ENCODE measurements at places on chromosomes 3 and 15. TPM values are rescaled to one million over a fixed set of nuclear protein-coding genes. Genes with fewer than 3 reads are reported as not detected.

TMIE gene
- total RNA-seq = 0.14 TPM

AGTR1 gene
- total RNA-seq = 44.3 TPM

P2RY1 gene
- total RNA-seq = 3.1 TPM

RASL12 gene
- 0.70 TPM for total RNA-seq

ANKRD28 gene
- 23.9 TPM for total RNA-seq

ARL14 gene
- total RNA-seq = not detected

SPATA12 gene
- not detected for total RNA-seq

SERPINI2 gene
- total RNA-seq = not detected

DNAJA4 gene
- total RNA-seq = 79.0 TPM

PCSK6 gene
- total RNA-seq = 398 TPM

TNNC1 gene
- total RNA-seq = 0.28 TPM

LRTM1 gene
- total RNA-seq = not detected

RARRES1 gene
- 6.9 TPM for total RNA-seq

OCA2 gene
- total RNA-seq = 0.56 TPM

- H3K36me3 ChIP-seq = peaks cover 12% of the 10 kb centered on the region
- no peaks in the 10 kb centered on the region for H3K27me3 ChIP-seq
- no peaks in the 10 kb centered on the region for H3K4me1 ChIP-seq
- H3K27ac ChIP-seq = peak overlapping the region; percentile 91
- peak overlapping the region; percentile 69 for H3K4me3 ChIP-seq
Measured at GRCh38 chr3:40309925-40310695, 603 bp downstream of the EIF1B start.

- no peaks in the 10 kb centered on the region for H3K27me3 ChIP-seq
- H3K4me1 ChIP-seq = peaks cover 7% of the 10 kb centered on the region
- no peak overlapping the region for H3K27ac ChIP-seq
- DNase-seq = no peak
Measured at GRCh38 chr15:90105521-90105920, 3.3 kb upstream of the IDH2 start.

DNA sequence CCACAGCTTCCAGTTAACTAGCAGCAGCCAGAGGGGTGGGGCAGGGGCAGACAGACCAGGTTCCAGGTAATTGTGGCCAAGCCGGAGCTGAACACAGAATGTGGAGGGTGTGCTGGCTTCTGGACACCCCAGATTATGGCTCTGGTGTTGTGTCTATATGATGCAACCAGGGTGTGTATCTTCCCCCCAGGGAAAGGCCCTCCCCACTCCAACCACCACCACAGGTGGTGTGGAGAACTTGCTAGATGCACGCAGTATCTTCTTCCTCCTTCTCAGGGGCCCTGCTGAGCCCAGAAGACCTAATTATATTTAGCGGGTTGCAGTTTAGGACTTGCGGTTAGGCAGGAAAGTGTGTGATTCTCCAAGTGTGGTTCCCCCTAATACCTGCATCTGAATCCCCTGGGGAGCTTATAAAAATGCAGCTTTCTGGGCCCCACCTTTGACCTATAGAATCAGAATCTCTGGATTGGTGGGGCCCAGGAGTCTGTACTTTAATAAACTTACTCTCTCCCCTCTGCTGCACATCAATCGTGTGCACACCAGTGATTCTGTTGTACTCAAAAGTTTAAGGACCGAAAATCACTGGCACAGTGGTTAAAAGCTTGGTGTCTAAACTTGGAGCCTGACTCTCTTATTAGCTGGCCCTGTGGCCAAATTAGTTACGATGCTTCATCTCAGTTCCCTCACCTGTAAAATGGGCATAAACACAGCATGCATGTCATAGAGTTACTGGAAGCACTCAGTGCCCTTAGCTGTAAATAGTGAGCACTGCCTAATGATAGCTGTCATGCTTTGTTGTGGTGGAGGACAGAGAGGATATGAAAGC lies 379.1 kb upstream of the PROK2 start:
- H3K4me1 ChIP-seq = peaks cover 10% of the 10 kb centered on the region
- H3K36me3 ChIP-seq = peaks cover 2% of the 10 kb centered on the region
- no peak overlapping the region for H3K4me3 ChIP-seq
- no peaks in the 10 kb centered on the region for H3K27me3 ChIP-seq
- no peak for DNase-seq

GRCh38 chr15:70192490-70192889 lies 94.8 kb upstream of the TLE3 start:
- no peak for DNase-seq
- no peaks in the 10 kb centered on the region for H3K36me3 ChIP-seq
- no peak overlapping the region for H3K27ac ChIP-seq
- H3K27me3 ChIP-seq = no peaks in the 10 kb centered on the region

GRCh38 chr15:62781081-62781497 lies 261.5 kb upstream of the TPM1 start:
- H3K4me1 ChIP-seq = peaks cover 4% of the 10 kb centered on the region
- no peak overlapping the region for H3K27ac ChIP-seq
- H3K36me3 ChIP-seq = no peaks in the 10 kb centered on the region
- no peaks in the 10 kb centered on the region for H3K27me3 ChIP-seq
- no peak for DNase-seq

- no peak overlapping the region for H3K27ac ChIP-seq
- H3K27me3 ChIP-seq = no peaks in the 10 kb centered on the region
- no peak for DNase-seq
- no peaks in the 10 kb centered on the region for H3K36me3 ChIP-seq
Measured at GRCh38 chr3:186035277-186035676, 73.6 kb downstream of the ETV5 start.

DNA sequence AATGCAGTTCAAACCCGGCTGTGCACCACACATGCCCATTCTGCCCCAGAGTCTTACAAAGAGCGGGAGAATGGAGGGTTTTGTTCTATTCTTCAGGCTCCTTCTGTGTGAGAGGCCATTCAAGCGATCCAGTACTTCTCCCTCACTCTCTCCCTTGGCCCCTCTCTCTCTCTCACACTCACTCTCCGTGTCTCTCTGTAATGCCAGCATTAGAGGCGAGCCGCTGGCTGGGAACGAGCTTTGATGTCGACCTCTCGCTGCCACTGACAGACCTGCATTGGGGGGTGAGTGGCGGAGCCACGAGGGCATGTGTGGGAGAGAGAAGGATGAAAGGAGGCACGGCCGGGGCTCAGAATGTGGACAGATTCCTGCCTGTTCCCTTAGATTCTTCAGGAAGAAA lies 231.7 kb upstream of the ARRDC4 start:
- H3K27me3 ChIP-seq = no peaks in the 10 kb centered on the region
- no peaks in the 10 kb centered on the region for H3K4me1 ChIP-seq
- H3K36me3 ChIP-seq = no peaks in the 10 kb centered on the region
- no peak for DNase-seq

DNA sequence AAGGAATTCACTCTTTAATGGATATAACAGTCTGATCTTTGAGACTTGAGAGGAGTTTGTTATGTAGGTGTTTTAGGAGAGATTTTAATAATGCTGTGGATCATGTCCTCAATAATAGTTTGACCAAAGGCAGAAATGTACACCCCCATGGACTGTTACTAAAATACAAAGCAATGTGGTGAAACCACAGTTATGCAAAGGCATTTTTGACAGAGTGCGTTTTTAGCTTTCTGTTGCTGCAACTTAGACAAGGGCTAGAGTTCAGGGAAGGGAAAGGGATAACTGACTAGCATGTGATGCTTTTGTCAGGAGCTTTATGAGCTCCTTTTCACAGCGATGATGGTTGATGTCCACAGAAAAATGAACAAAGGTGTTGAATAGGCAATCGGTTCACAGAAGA lies 3.6 kb upstream of the STARD5 start:
- DNase-seq = no peak
- no peak overlapping the region for H3K27ac ChIP-seq
- H3K4me3 ChIP-seq = no peak overlapping the region
- no peaks in the 10 kb centered on the region for H3K36me3 ChIP-seq
- H3K4me1 ChIP-seq = no peaks in the 10 kb centered on the region

DNA sequence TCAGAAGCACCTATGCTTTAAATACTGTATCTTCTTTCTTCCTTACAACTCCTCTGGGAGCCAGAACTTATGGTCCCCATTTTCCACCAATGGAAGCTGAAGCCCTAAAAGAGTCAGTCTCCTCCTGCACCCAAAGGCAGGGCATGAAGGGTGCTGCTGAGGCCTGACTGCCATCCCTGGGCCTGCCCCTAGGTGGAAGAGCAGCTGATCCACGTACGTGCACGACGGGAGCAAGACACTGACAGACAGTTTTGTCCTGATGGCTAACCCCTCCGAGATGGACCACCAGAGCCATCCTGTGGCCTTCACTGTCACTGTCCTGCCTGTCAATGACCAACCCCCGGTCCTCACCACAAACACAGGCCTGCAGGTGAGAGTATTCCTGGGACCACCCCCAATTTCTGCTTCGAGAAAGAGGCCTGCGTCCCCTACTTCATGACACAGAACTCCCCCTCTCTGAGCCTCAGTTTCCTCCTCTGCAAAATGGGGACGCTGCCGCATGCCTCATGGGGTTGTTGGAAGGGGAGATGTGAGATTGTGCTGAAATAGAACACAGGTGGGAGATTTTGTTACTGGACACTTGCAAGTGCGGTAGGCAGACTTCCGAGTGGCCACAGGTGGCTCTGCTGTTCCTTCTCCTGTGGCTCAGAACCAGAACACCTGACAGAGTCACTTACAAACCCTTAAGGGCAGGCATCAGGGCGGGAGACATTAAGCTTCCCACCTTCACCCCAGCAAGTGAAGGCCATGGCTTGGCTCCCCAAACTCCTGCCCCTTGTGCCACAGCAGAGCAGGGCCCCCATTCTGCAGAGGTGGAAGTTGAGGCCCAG lies 175.4 kb downstream of the TBC1D2B start:
- DNase-seq = no peak
- H3K4me1 ChIP-seq = no peaks in the 10 kb centered on the region
- no peaks in the 10 kb centered on the region for H3K36me3 ChIP-seq
- no peaks in the 10 kb centered on the region for H3K27me3 ChIP-seq

DNA sequence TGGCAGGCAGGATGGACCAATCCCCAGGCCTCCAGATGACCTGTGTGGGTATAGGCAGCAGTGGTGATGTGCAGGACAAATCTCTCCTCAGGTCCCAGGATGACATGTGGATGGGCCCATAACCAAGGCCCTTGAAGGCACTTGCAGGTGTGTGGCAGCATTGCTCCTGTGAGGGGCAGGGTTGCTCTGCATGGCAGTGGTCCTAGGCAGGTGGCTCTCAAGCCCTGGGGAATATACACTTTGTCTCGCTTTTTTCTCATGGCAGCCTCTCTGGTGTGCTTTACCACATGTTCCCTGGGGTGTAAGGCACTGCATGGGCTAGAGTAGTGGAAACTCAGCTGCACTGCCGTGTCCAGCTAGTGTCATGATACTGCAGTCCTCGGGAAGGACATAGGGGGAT lies 503.6 kb downstream of the UNC13C start:
- no peak for DNase-seq
- H3K4me1 ChIP-seq = no peaks in the 10 kb centered on the region
- no peak overlapping the region for H3K27ac ChIP-seq
- H3K4me3 ChIP-seq = no peak overlapping the region

GRCh38 chr3:70201975-70202374 lies 110.5 kb downstream of the MDFIC2 start:
- H3K27me3 ChIP-seq = no peaks in the 10 kb centered on the region
- no peak overlapping the region for H3K27ac ChIP-seq
- no peaks in the 10 kb centered on the region for H3K36me3 ChIP-seq
- H3K4me3 ChIP-seq = no peak overlapping the region

DNA sequence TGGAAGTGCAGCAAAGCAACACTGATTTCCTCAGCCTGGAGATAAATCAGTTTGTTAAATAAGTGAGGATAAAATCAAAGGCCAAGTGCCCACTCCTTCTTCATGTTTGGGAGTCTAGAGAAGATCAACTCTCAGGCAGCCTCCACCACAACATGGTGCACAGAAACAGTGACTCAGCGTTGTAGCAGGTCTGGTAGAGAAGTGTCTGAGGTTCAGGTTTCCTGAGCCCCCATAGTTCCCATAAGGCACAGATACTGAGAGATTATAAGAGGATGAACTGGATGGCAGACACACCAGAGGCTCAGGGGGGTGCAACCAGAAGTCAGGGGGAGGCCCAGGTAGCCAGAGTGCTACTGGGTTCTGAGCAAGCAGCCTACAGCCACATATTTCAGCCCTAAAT lies 166.7 kb downstream of the FRMD5 start:
- H3K27ac ChIP-seq = no peak overlapping the region
- no peaks in the 10 kb centered on the region for H3K4me1 ChIP-seq
- H3K27me3 ChIP-seq = no peaks in the 10 kb centered on the region
- H3K36me3 ChIP-seq = no peaks in the 10 kb centered on the region
- DNase-seq = no peak

GRCh38 chr15:60179786-60180391 lies 175.8 kb downstream of the FOXB1 start:
- H3K36me3 ChIP-seq = no peaks in the 10 kb centered on the region
- DNase-seq = no peak
- H3K4me1 ChIP-seq = no peaks in the 10 kb centered on the region

- peak; percentile 37 for DNase-seq
- peak overlapping the region; percentile 17 for H3K27ac ChIP-seq
- H3K4me1 ChIP-seq = no peaks in the 10 kb centered on the region
Measured at GRCh38 chr3:48130321-48130904, 57.8 kb downstream of the CDC25A start.

DNA sequence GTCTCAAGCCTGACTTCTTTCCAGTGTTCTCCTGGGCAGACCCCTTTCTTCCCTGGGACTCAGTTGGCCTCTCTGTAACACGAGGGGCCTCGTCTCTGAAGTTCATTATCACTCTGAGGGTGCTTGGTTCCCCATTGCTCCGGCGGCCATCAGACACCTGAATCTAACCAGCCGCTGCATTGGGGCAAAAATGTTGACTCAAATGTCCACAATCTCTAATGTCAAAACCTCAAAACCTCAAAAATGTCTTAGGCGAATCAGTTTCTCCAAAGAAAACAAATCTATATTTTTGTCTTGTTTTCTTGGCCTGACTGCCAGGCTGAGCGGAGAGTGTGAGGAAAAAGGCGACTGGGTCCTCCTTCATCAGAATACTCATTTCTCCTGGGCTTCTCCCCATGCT lies 220.7 kb downstream of the VPS13C start:
- no peak overlapping the region for H3K27ac ChIP-seq
- H3K36me3 ChIP-seq = no peaks in the 10 kb centered on the region
- DNase-seq = no peak

- H3K4me1 ChIP-seq = peaks cover 4% of the 10 kb centered on the region
- no peak overlapping the region for H3K27ac ChIP-seq
- no peaks in the 10 kb centered on the region for H3K27me3 ChIP-seq
- no peak for DNase-seq
- no peak overlapping the region for H3K4me3 ChIP-seq
- H3K36me3 ChIP-seq = no peaks in the 10 kb centered on the region
Measured at GRCh38 chr3:30285188-30286006, 321.0 kb upstream of the TGFBR2 start.

DNA sequence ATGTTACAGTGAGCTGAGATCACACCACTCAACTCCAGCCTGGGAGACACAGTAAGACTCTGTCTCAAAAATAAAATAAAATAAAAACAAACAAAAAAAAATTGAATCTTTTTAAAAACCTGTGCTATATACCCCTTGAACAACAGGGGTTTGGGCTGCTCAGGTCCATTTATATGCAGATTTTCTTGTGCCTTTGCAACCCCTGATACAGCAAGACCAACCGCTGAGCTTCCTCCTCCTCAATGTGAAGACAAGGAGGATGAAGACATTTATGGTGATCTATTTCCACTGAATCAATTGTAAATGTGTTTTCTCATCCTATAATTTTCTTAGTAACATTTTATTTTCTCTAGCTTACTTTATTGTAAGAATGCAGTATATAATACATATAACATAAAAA lies 831.0 kb upstream of the ARPP21 start:
- no peaks in the 10 kb centered on the region for H3K27me3 ChIP-seq
- H3K36me3 ChIP-seq = no peaks in the 10 kb centered on the region
- H3K4me1 ChIP-seq = no peaks in the 10 kb centered on the region
- H3K27ac ChIP-seq = no peak overlapping the region

Measured in liver (tissue), 10 donors.